ENCODE measurements at places on chromosomes 16 and 17.

GRCh38 chr17:56751145-56751738 is 82.5 kb downstream of the C17orf67 start:
- no peak for DNase-seq

DNA sequence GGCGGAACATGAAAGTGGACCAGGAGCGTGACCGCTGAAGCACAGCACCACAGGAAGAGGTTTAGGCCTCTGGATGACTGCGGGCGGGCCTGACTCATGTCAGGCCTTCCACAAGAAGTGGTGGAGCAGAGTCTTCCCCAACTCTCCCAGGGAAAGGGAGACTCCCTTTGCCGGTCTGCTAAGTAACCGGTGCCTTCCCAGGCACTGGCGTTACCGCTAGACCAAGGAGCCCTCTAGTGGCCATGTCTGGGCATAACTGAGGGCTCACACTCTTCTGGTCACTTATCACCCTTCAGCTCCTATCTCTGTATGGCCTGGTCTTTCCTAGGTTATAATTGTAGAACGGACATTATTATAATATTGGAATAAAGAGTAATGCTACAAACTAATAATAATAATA is 1931.9 kb downstream of the TP53TG3F start:
- DNase-seq = peak; percentile 56

GRCh38 chr17:71501711-71502110 is 619.1 kb upstream of the SOX9 start:
- no peak for DNase-seq

DNA sequence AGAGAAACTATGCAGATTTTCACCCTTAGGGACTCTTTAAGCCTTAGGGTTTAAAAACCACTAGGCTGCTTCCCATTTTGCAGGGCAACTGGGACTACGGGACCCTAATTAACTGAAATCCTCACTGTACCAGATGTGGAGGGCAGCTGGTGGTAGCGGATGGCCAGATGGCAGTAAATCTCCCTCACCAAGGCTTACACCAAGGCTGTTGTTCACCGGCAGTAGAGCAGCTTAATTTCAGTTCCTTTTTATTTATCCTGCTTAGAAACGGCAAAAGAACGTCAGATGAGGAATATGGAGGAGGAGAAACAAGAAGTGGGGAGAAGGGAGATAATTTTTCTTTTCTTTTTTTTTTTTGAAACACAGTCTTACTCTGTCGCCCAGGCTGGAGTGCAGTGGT is 6.5 kb downstream of the ABHD15 start:
- DNase-seq = no peak

GRCh38 chr16:22093996-22094395 is 1.7 kb downstream of the VWA3A start:
- DNase-seq = no peak

DNA sequence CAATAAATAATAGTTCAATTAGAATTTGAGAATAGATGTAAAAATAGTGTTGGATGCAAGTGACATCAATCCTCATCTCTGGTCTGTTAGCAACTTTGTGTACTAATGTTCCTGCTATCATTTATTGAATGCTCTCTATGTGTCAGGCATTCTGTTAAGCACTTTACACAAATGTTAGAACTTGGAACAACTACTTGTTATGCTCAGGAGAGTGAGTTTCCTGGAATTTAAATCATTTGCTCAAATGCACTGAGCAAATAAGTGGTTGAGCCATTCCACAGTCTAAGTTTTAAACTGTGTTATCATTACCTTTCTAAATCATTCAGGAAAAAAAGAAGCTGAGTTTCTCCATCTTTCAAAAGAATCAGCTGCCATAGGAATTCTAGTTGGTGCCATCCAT is 1327.3 kb upstream of the GOT2 start:
- no peak for DNase-seq

DNA sequence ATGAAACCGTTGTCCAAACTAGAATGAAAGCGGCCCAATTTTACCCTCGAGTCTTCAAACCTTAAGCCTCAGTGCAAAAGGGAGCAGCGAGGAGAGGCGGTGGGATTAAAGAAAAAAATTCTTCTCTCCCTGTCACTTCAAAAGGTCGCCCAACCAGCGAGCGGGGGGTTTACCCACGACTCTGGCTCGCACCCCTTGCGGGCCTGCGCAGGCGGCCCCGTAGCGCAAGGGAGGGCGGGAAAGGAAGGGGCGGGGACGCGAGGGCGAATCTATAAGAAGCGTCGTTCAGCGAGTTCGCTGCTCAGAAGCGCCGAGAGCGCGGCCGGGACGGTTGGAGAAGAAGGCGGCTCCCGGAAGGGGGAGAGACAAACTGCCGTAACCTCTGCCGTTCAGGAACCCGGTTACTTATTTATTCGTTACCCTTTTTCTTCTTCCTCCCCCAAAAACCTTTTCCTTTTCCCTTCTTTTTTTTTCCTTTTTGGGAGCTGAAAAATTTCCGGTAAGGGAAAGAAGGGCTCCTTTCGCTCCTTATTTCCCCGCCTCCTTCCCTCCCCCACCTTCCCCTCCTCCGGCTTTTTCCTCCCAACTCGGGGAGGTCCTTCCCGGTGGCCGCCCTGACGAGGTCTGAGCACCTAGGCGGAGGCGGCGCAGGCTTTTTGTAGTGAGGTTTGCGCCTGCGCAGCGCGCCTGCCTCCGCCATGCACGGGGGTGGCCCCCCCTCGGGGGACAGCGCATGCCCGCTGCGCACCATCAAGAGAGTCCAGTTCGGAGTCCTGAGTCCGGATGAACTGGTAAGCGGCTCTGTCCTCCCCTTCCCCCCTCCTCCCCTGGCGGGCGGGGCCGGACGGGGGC is at the start of gene POLR2A:
Gene POLR2A (plus strand): TSS at position 300 of the 852 bp plus-strand sequence.
- peak; percentile 79 for DNase-seq

DNA sequence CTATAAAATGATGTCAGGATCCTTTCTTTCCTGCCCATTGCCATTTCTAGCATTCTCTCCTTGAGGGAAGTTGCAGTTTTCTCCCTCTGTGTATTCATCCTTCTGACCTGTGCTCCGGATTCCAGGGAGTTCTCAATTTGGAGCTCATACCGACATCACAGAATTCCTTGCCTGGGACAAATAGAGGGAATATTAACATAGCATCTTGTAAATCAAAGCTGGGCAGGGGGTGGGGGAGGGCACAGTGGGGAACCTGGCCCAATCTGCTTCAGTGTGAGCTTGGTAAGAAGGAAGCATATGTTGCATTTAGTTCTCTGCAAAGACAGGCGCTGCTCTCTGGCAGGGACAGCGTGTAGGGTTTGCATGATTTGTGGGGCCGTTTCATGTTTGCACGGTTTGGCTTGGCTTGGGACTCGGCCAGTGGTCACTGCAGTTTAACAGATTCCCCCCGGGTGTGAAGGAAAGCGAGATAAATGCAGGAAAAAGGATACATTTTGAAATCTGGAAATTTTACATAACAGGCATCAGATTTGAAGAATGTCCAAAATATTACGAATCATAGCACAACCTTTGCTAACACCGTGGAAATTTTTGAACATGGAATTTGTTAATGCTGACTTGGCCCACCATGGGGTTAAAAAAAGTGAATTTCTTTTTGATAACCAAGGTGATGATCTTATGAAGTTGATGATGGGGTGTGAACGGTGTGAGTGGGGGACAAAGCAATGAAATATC is 178.0 kb downstream of the WWOX start:
- no peak for DNase-seq

DNA sequence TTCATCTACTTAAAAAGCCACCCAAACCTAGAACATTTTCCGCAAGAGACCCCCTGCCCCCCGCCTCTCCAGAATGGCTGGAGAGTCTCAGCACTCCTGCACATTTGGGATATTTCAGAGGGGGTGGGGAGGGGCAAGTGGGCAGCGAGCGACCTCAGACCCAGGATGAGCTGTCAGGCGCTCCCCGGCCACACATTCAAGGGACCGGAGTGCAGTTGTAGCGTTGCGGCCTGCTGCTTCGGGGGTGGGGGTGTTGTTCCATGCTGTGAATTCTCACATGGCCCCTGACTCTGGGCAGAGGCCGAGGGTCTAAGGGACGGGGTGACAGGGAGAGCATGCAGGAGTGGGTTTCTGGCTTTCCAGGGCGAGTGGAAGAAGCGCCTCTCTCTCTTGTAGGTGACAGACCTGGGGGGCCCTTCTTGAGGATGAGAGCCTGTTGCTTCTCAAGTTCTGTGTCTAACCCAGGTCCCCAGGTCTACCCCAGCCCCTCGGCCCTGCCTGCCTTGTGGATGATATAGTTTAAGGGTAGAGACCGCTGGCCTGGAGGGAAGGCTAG is 231.2 kb downstream of the SEC14L1 start:
- DNase-seq = no peak

GRCh38 chr17:45809499-45809898 is 25.4 kb downstream of the CRHR1 start:
- DNase-seq = no peak

DNA sequence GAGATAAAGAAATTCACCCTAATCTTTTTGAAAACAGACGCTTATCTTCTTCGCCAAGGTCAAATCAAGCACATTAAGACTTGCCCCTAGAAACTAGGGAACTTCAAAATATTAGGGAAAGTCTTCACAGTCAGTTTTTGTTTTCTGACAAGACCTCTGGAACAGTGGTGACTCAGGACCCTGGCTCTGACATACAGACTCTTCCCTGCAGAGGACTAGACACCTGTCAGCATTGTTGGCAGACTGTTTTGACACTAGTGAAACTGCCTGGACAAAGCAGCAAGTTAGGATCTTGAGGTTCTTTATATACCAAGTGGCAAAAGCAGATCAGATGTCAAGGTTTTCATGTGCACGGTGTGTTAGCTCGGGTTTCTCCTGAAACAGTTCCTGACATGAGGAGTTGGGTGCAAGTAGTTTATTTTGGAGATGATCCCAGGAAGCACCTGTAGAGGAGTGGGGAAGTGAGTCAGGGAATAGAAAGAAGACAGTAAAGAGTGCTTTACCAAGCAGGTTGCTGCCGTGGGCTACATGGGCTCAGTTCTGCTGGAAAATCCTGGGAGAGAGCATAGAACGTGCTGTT is 182.0 kb upstream of the IRX5 start:
- peak; percentile 31 for DNase-seq

- DNase-seq = no peak
Observed at GRCh38 chr16:12927591-12927990, 26.2 kb downstream of the SHISA9 start.

- DNase-seq = no peak
Observed at GRCh38 chr17:42027590-42027889, 7.7 kb downstream of the NKIRAS2 start.

- no peak for DNase-seq
Observed at GRCh38 chr16:54282928-54283724, 3.5 kb downstream of the IRX3 start.

DNA sequence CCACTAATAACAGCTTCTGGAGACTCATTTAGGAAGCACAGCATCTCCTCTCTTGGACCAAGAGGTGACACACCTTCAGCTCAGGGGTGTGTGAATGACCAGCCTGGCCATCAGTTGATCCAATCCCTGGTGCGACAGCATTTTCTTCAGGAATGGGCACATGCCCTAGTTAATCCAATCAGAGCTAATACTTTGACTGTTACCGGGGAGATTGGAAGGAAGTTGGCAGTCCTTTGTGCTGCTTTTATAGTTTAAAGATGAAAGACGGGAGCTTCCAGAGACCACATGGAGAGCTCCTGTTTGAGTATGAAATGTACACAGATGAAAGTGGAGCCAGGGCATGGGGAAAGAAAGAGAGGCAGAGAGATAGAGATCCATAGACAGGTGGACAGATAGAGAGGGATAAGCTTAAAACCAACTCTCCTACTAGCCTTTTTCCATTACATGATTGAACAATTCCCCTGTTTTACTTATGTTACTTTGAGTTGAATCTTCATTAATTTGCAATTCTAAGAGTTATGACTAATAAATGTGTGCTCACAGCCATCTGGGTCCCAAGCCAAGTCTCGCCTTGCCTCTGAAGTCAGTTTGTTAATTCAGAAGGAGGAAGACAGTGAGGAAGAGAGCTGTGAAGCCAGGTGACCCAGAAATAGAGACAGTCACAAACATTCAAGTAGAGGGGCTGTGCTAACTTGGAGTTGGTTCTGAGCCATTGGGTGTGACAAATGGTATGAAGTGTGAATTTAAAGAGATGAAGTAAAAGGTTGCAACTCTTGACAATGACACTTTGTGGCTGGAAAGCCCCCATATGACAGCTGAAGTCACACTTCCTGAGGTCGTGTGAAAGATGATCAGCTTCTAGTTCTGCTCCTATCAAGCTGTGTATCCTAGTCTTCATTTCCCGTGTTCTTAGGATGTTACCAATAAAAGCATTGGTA is 120.0 kb upstream of the GOT2 start:
- DNase-seq = no peak

DNA sequence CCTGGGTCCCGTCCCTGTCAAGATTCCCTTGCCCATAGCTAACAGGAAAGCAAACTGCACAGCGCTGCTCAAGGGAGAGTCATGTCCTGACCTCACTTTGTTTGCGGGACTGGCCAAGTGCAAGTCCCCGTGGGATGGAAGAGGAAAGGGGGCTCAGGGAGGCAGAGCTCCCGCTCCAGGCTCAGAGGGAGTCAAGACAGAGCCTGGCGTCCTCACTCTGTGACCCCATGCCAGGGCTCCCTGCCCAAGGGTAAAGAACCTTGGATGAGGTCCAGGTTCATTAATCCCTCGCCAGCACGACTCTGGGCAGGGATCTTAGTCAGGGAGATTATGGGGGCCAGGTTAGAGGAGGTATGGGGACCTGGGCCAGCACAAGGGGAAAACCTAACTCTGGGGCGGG is 51.5 kb upstream of the CBX4 start:
- no peak for DNase-seq

- DNase-seq = no peak
Observed at GRCh38 chr17:29747660-29748059, 124.9 kb upstream of the CORO6 start.

- DNase-seq = no peak
Observed at GRCh38 chr17:6994666-6995256, 1.1 kb upstream of the ALOX12 start.

- DNase-seq = no peak
Observed at GRCh38 chr16:85623997-85624601, 11.0 kb downstream of the GSE1 start.

GRCh38 chr16:11380836-11381235 is 35.6 kb downstream of the RMI2 start:
- no peak for DNase-seq

DNA sequence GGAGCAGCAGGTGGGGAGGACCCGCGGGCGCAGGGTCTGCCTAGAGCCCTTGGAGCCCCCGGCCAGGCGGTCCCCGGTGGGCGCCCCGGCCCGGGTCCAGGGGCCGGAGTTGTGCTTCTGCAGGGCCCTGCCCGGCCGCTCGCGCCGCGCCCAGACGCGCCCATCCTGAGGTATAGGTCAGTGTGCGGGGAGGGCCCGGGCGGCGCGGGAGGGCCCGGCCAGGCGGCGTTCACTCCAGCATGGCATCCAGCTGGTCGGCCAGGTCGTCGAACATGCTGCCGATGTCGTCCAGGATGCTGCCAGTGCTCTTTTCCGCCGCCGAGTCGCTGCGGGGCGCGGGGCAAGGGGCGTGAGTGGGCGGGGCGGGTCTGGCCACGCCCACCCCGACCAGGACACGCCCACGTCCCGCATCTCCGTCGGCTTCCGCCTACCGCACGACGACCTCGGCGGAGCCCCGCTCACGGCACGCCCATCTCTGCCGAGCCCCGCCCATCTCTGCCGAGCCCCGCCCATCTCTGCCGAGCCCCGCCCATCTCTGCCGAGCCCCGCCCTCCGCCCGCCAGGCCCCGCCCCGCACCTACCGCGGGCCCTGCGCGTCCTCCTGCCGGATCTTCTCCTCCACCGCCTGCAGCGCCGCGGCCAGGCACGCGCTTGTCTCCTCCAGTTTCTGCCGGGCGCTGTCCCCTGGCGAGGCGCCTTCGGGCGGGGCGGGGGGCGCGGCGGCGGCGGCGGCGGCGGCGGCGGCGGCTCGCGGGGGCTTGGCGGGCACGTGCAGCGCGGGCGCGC is 17.9 kb downstream of the CASKIN1 start:
- DNase-seq = no peak

Data from NCI-H2029 treated with DMSO at 0.1 percent for 48 hours (cell line).